HFFc6 (cell line): ENCODE measurements at places on chromosomes 5 and 9. TPM values are rescaled to one million over a fixed set of nuclear protein-coding genes. Genes with fewer than 3 reads are reported as not detected.

Gene PHF24
- total RNA-seq: not detected in 3 replicates

Gene NR5A1
- total RNA-seq: not detected in 2 replicates

Gene PCDHA9
- 0.03 TPM in 1 of 3 replicates, not detected in the others for total RNA-seq

DNA sequence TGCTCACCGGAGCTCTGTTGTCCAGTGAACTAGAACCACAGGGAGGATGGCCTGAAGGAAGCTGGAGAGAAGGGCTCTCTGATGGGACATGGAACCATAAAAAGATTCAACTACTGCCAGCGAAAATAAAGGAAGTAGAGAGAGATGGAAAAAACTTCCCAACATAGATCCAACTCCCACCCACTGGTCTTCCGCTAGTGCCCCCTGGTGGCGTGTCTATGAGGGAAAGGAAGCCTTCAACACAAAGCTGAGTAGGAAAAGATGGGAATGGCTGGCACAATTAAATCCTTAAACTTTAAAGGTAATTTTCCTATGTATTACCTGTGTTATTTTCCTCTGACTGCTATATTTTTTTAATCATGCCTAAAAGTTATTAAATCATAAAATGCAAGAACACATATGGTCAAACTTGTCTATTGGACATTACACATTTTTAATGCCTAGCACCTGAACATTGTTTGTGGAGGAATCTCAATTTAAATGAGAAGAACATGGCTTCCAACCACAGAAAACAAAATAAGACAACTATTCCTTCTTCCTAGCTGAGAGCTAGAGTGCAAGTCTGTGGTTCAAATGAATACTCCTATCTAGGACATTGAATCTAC, 51.5 kb downstream of the CEP120 start:
- peak; percentile 21 for DNase-seq

DNA sequence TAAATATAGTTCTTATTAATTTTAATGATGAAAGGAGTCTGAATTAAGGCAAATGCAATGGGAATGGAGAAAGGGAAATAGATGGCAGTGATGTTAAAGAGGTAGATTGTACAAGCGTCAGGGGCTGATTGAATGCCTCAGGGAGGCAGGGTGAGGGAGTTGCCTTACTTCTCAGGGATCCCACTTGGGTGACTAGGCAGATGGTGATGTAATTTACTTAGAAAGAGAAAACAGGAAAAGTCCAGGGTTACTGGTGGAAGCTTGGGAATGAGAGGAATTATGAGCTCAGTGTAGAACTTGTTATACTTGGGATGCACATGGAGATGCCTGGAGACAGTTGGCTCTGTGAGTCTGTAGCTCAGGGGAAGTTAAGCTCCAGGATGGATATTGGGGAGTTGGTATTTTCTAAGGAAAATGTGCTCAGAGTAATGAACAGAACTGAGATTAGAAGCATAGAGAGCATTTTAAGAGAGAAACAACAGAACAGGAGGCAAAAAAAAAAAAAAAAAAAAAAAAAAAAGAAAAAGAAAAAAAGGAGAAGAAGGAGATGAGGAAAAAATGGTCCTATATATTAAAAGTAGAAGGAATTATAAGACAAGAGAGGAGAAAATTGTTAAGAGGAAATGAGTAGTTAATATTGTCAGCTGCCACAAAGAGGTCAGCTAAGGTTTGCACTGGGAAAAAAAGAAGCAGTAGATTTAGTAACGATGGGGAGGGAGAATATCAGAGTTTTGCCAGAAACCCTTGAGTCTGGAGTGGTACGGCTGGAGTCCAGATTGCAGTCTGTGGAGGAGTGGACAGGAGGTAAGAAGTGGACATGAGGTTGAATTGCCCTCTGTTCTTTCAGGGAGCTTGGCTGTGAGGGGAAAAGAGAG, 88.0 kb upstream of the ELL2 start:
- DNase-seq: peak; percentile 70

DNA sequence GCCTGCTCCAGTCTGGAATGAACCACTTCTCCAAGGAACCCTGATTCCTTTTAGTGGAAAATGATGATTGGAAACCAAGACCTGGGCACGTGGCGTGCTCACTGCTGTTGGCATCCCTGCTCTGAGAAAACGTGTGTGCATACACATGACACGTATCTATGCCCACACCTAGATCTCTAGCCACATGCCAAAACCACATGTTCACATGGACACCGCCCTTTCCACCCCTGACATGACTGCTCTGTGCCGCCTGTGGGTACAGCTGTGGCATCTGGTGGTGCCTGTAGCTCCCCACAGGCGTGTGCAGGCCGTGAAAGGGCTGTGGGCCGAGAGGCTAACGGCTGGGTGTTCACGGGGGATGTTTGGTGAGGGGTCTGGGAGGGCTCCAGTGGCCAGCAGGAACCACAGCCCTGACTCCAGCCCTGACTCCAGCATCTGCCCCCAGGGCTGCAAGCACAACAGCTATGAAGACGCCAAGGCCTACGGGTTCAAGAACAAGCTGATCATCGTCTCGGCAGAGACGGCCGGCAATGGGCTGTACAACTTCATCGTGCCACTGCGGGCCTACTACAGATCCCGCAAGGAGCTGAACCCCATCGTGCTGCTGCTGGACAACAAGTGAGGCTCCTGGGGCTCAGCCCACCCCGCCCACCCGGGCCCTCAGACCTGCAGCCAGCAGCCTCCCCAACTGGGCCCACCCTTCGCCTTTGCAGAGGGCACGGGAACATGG, 75.1 kb downstream of the KCNT1 start:
- no peak for DNase-seq

DNA sequence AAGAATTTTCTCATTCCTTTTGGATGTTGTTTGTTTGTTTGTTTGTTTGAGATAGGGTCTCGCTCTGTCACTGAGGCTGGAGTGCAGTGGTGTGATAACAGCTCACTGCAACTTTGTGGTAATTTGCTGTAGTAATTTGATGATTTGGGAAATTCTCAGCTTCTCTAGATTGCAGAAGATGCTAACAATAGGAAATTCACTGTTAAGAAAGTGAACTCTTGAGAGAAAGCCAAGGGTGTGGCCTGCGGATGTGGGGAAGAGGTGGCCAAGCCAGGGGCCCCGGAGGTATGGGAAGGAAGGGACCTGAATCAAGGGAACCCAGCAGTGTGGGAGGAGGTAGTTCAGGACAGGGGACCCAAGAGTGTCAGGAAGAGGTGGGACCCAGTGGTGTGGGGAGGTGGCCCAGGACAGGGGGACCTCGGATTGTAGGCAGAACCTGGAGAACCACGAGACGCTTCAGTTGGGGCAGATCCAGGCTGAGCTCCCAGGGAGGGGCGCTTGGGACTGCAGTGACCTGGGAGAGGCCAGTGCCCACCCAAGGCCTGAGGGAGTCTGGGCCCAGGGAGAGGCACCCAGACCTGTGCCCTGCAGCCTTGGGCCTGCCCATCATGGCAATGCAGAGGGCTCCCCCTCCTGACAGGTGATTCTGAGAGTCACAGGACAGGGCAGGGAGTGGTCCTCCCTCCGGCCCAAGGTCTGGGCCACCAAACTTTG, 5.6 kb upstream of the LCN2 start:
- DNase-seq: no peak

GRCh38 chr5:180072556-180072955, 997 bp upstream of the RNF130 start:
- DNase-seq: no peak

DNA sequence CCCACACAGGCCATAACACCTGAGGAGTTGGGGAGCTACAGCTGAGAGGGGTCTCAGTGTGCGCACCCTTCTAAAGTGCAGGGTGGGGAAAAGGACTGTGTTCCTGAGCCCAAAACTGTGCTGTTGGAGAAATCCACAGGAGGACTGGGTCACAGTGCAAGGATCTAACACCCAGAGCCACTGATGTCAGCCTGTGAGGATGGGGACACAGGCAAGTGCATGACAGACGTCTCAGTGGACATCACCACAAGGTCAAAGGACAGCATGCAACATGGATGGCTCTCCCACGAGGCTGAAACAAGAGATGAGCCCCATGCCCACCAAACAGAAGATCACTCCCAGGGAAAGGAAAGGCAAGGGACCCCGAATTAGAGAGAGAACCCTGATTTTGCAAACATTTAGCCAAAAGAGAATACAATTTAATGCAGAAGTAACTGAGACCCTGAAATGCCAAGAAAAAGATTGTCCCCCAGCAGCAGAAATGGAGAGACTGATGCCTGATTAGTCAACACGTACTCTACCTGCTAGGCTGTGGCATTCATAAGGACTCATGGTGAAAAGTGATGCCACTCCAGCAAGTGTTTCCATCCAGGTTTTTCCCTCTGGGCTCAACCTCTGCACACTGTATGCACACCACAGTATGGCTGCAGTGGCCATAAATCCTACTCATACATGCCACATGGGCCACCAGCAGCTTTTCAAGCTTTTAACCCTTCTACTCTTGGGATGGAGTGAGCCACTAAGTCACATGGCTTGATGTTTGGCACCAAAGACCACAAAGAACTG, 14.2 kb downstream of the KLF9 start:
- DNase-seq: no peak

GRCh38 chr5:95735406-95735805, 4.3 kb downstream of the RHOBTB3 start:
- no peak for DNase-seq

- no peak for DNase-seq
Measured at GRCh38 chr9:128731691-128732090, 7.8 kb upstream of the ZDHHC12 start.
